Tibial artery (tissue), 4 donors: ENCODE measurements at places on chromosomes 4 and X.

DNA sequence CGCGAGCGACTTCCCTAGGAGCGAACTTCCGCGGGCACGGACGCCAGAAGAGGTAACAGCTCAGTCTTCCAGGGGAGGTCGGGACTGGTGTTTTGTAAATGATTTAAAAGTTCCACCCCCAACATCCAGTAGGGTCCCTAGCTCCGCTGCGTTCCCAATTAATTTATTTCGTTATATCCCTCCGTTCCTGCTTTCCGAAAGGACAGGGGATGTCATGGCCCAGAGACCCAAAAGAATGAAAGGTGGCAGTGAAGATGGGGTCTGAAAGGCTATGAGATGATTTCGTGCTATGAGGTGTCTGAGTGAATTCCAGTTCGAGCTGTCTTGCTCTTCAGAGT is 373 bp upstream of the SMIM43 start:
- no peak for DNase-seq

DNA sequence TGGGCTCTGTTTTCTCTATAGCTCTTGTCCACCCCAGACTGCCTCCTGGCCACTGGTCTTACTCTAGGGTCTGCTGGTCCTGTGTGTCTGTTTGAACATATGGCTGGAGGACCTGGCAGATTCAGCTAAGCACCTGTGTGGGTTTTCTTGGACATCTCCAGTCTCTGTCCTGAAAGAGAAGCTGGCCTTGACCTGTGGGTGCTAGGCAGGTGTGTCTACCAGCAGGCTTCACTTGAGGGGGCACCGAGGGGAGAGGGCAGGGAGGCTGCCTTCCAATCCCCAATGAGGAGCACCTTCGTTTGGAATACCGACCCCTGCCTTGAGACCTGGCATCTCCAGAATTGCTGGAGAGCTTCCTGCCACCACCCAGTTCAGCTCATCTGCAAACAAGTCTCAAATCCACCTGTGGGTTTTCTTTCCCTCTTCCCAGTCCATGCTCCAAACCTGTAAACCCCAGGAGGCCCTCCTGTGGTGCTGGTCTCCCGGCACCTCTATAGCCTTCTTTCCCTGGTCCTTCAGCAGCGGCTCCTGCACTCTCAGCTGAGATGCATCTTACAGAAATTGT is 45.2 kb downstream of the HTRA3 start:
- no peak for DNase-seq

DNA sequence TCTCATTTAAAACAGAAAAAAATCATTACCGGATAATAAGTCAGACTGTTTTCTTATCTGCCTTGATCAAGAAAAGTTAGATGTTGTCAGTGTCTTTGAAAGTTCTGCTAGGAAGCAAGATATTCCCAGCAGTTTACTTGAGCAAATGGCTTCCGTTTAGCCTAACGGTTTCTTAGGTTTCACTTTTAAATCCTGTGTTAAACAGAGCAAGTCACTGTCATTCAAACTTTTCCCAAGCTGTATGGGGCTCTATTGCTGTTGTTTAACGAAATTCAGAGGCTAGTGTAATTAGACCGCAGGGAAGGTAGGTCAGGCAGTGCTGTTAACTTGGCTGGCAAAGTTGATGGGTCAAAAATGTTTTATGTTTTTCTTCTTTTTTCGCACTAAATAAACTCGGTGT is 80.3 kb upstream of the NEIL3 start:
- DNase-seq, result no peak

DNA sequence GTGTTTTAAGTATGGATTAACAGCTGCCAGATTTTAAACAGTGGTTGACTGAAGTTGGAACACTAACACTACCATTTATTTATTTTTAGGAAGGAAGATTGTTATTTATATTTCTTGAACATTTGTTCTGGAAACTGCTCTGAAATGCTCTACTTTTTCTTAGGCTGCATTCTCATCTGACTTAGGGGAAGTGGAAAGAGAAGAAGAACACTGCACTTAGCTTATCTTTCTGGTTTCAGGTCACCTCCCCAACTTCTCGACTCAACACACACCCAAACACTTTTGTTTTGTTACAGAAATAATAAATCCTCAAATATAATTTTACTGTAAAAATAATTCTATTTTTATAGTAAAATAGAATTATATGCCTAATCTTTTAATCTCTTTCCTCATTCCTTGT is 18.6 kb downstream of the BLTP1 start:
- DNase-seq, result no peak

- no peak for DNase-seq
These were observed 98.5 kb downstream of the CENPC start for GRCh38 chr4:67446811-67447210.

DNA sequence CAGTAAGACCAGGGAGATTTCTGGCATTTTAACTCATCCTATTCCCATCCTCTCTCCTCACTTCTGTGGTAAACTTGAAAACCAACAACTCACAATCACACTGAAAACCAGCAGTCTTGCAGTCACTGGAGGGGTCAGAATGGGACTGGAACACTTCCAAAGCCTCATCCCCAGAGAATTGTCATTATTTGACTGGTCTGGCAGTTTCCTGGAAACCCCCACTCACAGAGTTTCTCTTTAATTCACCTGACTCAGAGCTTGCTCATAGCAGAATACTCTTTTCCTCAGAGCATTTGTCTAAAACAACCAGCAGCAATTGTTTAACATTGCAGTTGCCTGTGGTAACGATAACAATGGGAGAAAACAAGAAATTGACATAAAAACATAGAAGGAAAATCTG is 7.3 kb upstream of the RAB9B start:
- DNase-seq, result no peak

DNA sequence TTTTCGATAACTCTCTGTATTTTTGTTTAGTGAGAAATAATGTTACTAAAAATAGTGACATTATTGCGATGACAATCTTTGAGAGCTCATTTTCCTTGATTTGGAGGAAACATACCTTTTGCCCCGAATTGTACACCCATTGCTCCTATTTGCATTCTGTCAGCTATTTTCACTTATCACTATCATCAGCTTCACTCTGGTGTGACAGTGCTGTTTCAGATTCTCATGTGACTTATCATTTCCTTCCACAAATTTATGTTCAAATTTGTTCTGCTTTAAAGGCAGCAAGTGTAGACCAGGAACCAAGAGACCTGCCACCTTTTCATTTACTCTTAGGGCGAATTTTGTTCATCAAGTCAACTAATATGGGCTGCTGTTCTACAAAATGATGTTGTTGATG is 179.4 kb downstream of the RBM46 start:
- no peak for DNase-seq

GRCh38 chr4:22531311-22532019 is 15.6 kb upstream of the ADGRA3 start:
- no peak for DNase-seq

DNA sequence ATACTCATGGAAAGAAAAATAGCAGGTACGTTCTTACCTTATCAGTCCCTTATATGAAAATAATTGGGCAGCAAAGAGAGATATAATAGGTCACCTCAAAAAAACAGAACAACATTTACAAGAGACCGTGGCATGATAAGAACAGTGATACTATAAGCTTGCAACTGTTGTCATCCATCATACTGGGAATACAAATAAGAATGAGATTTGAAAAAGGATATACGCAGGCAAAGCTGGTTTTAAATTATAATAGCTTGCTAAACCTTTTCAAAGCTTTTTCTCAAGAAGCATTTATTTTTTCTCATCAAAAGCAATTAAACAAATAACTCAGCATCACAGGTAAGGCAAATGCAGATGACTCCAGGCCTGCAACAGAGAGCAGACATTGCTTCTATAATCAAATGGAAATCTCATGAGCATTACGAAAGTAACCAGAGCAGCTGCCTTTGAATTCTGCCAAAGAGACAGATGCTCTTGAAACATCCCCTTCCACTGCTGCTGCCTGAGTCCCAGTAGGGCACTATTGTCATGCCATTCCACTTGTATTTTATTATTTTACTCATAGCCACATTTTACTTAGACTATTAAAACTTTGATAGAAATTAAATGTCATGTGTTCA is 620.6 kb upstream of the GNPDA2 start:
- no peak for DNase-seq

DNA sequence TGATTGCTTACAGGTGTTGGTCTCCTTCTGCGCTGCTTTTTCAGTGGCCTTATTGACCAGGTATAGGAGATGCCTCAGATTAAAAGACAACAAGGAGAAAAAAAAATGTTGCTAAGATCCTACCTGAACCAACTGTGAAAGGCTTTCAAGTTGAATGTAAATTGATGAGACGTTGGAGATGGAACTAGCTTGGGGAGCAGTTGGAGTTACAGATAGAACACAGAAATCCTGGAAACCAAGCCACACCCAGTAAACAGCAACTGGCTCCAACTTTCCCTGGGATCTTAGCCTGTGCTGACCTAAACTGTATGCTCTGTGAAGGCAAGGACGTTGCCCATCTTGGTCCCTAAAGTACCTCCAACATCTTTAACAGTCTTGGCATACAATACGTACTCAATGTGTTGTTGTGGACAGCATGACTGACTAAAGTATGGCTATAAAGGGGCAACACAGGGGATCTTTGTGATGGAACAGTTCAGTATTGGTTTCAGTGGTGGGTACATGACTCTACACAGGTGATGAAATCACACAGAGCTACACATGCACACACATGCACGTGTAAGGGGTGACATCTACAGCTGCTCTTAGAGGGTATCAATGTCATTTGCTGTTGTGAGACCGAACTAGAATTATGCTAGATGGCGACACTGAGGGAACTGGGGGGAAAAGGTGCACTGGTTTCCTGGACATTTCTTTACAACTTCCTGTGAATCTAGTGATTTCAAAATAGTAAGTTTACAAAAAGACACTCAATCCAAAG is 22.3 kb downstream of the GAB3 start:
- DNase-seq, result no peak

DNA sequence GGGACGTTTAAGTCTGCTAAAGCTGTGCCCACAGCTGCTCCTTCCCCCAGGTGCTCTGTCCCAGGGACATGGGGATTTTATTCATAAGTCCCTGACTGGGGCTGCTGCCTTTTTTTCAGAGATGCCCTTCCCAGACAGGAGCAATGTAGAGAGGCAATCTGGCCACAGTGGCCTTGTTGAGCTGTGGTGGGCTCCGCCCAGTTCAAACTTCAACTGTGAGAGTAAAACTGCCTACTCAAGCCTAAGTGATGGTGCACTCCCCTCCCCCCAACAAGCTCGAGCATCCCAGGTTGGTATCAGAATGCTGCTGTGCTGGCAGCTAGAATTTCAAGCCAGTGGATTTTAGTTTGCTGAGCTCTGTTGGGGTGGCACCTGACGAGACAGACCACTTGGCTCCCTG is 1371.4 kb downstream of the ADGRL3 start:
- DNase-seq, result no peak
